ENCODE measurements at places on chromosomes 5 and 9.

DNA sequence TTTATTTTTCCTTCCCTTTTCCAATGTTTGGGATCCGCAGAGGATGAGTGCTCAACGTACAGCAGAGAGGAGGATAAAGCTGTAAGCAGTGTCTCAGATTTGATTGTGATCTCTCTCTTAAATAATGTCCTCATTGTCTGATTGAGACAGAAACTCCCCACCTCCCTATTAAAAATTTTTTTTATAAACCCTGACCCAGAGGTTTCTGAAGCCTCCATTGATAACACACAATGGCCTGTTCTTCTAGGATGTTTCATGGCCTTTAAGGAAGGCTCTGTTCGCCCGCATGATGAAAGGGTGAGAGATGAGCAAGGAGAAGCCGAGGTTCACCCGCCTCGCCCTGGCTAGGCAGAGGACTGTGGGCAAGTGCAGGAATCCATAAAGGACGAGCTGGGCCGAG, 138.2 kb upstream of the GAS1 start:
- no peak for DNase-seq

DNA sequence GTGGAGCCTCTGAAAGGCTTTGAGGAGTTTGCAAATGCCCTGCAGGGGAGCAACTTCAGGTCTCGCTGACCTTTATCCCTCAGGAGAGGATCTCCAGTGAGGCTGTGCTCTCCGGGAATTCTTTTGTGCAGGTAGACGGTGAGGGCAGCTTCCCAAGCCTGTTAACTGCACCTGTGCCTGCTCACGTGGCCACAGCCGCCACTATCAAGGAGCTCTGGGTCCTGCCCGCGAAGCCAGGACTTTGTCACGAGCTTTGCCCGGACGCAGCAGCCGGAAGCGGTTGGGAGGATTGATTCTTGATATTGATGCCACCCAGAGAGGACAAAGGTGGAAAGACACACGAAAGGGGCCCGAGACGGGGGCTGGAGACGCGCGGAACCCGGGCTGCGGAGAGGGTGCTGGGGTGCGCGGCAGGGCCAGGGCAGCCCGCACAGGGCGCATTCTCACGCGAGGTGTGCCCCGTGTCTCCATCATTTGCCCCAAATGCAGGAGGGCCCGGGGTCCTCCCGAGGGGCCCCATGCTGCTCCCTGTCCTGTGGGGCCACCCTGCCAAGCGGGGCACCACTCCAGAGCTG, 18.2 kb downstream of the SLC9A3 start:
- no peak for DNase-seq

DNA sequence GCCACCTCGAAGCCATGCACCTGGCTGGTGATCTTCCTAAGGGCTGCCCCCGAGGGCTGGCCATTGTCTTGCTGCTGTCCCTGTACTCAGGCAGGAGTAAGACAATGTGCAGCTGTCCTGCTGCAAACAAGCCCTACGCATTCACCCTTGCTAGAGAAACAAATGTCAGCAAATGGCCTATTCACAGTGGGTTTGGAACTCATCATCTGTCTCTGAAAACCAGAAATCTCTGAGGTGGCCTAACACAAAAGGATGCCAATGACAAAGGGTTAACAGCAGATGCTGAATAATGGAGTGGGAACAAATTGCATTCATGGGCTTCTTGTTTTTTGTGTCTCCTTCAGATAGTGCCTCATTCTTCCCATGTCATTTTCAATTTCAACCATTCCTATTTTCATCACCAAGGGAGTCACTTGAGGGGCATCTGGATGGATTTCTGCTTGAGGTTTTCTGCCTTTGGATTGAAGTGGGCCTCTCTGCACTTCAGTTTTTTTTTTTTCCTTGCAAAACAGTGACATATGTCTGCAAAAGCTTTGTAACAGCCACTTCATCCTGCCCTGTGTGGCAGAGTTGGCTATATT, 261.6 kb upstream of the VLDLR start:
- DNase-seq = no peak

- no peak for DNase-seq
These were observed 86.7 kb upstream of the ALDH1A1 start for GRCh38 chr9:73039271-73040263.

DNA sequence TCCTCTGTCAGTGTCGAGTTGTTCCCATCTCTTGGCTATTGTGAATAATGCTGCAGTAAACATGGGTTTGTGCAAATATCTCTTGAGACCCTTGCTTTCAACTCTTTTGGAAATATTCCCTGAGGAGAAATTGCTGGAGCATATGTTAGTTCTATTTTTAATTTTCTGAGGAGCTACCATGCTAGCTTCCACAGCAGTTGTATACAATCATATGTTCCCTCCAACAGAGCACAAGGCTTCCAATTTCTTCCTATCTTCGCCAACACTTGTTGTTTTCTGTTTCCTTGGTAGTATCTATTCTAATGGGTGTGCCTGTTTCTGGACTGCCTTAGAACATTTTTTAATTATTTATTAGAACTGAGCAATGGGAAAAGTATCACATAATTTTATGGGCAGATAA, 23.6 kb upstream of the SHB start:
- DNase-seq = no peak

DNA sequence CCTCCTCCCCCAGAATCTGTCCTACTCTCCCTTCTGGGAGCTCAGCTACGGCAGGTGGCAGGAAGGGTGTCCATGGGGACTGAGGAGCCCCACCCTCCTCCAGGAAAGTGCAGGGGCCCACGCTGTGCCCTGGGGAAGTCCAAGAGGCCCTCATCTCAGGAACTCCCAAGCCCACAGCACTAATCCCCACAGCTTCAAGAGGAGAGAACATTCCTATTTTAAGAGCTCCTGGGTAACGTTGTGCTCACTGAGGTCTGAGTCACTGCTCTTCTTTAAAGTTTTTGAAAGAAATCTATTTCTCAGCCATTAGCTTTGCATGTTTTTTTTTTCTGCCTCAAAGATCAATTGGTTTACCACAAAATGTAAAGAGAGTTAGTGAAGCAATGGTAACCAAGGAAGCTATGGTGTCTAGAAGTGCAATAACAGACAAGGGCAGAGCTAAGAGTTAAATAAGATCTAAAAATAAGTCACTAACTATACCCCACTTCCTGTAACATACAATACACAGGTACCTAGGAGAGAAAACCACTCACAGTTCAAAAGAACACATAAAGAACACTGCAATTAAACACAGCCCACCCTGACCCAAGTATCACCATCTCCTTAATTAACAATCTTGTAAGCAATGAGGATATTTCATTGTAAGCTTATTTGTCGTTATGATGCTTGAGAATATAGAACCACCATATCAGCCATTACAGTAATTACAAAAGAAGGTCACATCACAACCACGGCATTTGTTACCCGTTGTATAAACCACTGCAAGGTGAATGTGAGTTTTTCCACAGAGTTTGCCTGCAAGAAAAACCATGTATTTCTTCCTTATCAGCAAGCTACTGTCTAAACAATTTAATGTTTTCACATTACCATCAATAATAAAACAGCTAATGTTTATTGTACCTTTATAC, 382.3 kb upstream of the SLC30A5 start:
- no peak for DNase-seq

DNA sequence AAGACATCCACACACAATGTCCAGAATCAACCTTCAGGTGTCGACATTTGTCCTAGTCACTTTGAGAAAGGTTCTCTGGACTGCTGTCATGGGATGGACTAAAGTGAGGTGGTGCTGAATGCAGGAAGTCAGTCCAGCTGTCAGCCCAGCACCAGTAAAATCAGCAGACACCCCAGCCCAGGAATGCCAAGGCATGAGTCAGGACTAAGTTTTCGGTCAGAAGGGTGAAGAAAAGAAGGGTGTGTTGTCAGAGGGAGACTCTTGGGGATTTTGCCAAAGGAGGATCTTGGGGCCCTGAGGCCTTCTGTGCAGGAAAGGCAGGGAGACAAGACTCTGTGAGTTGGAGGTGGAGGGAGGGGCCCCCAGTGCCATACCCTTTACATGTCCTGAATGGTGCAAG, 69.0 kb upstream of the XPA start:
- no peak for DNase-seq

- no peak for DNase-seq
These were observed 12.5 kb downstream of the AGXT2 start for GRCh38 chr5:35035271-35035670.

GRCh38 chr5:83718195-83718825, 2.3 kb downstream of the HAPLN1 start:
- DNase-seq = peak; percentile 67

DNA sequence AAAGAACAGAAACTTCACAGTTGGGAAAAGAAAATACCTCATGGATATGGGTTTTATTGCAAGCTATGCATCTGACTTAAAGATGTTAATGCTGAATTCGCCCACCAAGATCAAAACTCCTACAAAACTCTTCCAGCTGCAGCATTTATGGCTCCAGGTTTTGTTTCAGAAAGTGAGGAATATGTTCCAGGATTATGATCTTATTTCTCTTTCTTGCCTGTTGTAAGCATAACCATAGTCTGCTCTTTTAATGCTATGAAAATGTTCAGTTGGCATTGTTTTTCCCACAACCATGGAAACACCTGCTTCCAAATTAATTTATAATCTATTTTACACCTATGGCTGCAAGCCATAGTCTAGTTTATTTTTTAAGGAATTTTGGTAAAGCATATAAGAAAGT, 34.9 kb upstream of the FST start:
- no peak for DNase-seq

- peak; percentile 45 for DNase-seq
These were observed 118.4 kb upstream of the DPYSL3 start for GRCh38 chr5:147628058-147628895.

DNA sequence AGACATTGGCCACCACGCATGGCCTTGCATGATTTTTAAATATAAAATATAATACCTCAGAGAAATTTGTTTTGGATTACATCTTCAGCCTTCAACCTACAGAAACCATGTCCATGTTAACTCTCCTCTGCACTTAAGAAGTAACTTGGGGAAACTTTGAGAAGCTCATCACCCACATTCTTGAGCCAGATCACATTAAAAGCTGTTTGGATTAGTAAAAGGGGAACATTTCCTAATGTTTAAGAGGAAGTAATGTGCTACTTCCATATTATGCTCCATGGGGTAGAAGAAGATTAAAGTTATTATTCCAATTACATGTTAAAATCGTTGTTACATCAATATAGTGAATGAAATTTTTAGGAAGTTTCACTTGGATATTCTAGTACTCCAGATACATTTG, 10.4 kb upstream of the CEP120 start:
- DNase-seq = peak; percentile 46

- no peak for DNase-seq
These were observed 2.9 kb downstream of the DNAJB5 start for GRCh38 chr9:34992376-34992951.

GRCh38 chr5:114055318-114056184, 306.3 kb upstream of the KCNN2 start:
- DNase-seq = no peak

DNA sequence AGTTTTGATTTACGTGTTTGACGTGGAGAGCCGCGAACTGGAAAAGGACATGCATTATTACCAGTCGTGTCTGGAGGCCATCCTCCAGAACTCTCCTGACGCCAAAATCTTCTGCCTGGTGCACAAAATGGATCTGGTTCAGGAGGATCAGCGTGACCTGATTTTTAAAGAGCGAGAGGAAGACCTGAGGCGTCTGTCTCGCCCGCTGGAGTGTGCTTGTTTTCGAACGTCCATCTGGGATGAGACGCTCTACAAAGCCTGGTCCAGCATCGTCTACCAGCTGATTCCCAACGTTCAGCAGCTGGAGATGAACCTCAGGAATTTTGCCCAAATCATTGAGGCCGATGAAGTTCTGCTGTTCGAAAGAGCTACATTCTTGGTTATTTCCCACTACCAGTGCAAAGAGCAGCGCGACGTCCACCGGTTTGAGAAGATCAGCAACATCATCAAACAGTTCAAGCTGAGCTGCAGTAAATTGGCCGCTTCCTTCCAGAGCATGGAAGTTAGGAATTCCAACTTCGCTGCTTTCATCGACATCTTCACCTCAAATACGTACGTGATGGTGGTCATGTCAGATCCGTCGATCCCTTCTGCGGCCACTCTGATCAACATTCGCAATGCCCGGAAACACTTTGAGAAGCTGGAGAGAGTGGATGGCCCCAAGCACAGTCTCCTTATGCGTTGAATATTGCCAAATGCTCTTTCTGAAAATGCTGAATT, 850 bp downstream of the RRAGA start:
- DNase-seq = peak; percentile 18

DNA sequence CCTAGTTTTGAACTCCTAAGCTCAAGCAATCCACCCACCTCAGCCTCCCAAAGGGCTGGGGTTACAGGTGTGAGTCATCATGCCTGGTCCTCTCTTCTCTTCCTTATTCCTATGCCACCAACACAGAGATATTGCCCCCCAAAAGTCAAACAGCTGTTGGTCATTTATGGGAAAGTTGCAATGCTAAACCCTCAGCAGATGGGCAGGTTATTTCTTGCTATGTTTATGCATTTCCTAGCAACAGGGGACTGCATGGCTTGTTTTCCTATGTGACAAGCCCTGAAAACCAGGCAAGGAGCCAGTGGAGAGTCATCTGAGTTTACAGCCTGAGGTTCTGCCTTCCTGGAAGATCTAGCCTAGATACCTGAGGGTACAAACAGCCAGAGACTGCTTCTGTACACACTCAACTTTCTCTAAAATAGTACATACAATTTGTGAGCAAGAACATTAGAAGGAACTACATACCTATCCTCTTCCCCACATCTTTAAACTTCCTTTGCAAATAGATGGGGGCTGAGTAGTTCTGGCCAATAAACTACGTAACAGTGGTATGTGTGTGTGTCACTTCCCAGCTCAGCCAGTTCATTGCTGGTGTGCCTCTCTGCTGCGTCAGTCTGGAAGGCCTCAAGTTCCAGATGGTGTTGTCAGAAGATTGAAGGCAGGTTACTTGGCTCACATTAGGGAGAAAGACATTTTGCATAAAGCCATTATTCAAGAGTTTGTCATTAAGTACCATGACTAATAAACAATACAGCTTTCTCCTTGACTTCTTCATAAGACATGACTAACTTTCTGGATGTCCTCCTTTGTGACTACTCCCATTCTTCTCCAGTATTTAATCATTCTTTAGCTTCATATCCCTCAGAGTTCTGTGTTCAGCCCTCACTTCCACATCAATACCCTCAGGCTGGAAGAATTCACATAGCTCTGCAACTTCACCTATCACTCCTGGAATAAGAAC, 65.3 kb downstream of the CSNK1A1 start:
- DNase-seq = no peak

- DNase-seq = peak; percentile 1
These were observed 494.6 kb downstream of the GADD45G start for GRCh38 chr9:90099262-90099963.

GRCh38 chr5:36600917-36601527, 5.4 kb upstream of the SLC1A3 start:
- DNase-seq = no peak

- DNase-seq = no peak
These were observed 150.5 kb downstream of the ARL15 start for GRCh38 chr5:54159893-54160195.

GRCh38 chr9:94779693-94780290, 53.3 kb downstream of the AOPEP start:
- no peak for DNase-seq

GRCh38 chr9:128721487-128722010, 2.4 kb downstream of the ZDHHC12 start:
- DNase-seq = no peak

DNA sequence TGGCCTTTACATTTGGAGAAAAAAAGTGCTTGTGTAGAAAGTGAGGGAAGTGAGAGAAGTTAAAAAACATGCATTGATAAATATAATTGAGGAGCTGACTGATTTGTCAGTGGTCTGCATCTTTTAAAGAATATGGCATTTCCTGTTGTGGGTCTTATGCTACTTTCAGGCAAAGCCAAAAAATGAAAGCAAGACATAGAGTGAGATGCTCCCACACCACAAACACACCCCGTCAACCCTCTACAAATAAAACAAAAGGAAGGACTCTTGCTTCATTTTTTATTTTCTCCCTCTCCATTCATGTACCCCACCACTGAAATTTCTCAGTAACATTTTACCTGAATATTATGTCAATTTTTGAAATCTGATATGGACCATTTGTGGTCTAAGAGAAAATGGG, 22.1 kb upstream of the PLCXD3 start:
- no peak for DNase-seq
